ENCODE measurements at places on chromosomes 11 and 22. TPM values are rescaled to one million over a fixed set of nuclear protein-coding genes. Genes with fewer than 3 reads are reported as not detected.

Gene KLHL35
- total RNA-seq, result 1.7 TPM

Gene POU2AF3
- total RNA-seq, result 0.12 TPM

Gene BIK
- total RNA-seq, result not detected

Gene OR8D4
- not detected for total RNA-seq

Gene OR2D2
- 1.5 TPM for total RNA-seq

Gene OR51B4
- 0.11 TPM for total RNA-seq

Gene MUC6
- not detected for total RNA-seq

Gene SNU13
- total RNA-seq, result 88.6 TPM

Gene ARHGAP20
- total RNA-seq, result 3.6 TPM

Gene ELFN2
- total RNA-seq, result 0.25 TPM

Gene SLC43A1
- total RNA-seq, result 18.0 TPM

Gene FDXACB1
- total RNA-seq, result 2.7 TPM

Gene APLP2
- total RNA-seq, result 717 TPM

Gene NTM
- 82.5 TPM for total RNA-seq

Gene DMC1
- 6.5 TPM for total RNA-seq

Gene BLID
- total RNA-seq, result 22.6 TPM

Gene TMEM184B
- total RNA-seq, result 32.6 TPM

Gene VWA5A
- 10.5 TPM for total RNA-seq

Gene KREMEN1
- 6.6 TPM for total RNA-seq

Gene SLC5A4
- total RNA-seq, result 0.11 TPM

Gene APOL4
- total RNA-seq, result 0.12 TPM

Measured in uterine smooth muscle cell (primary cell).